ENCODE measurements at places on chromosomes 13 and 19.

- no peak for DNase-seq
Measured at GRCh38 chr13:110118106-110118505, 188.9 kb downstream of the COL4A1 start.

DNA sequence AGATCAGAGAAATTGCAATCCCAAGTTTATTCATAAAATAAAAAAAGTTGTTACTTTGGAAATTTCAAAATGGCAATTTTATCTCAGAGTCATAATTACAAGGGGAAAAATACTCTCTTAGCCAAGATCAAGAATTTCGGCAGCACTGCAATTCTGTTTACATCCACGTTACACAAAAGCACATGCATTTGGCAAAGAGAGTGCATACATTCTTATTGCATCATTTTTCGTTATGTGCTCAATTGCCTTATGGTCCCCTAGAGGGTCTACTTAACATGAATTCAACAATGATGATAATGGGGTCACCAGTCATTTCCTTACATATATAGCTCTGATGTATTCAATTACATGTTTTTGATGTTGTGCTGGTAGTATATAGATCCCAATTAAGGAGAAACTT, 498.0 kb downstream of the DIAPH3 start:
- no peak for DNase-seq

DNA sequence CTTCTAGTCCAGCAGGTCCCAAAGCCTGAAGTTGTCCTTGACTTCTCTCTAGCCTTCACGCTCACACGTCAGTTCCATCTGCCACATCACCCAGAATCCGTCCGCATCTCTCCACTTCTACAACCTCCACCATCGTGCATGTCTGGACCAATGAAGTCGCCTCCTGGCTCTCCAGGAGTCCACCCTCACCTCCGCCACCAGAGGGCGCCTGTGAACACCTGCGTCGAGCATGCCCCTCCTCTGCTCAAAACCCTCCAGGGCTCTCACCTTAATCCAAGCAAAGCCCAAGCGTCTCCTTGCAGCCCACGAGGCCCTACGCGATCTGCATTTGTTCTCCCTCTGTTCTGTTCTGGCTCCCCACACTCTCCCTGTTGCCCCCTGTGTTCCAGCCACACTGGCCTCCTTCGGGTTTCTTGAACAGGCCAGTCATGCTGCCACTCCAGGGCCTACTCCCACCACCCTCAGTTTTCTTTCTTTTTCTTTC, 3.7 kb downstream of the USHBP1 start:
- DNase-seq = peak; percentile 83

DNA sequence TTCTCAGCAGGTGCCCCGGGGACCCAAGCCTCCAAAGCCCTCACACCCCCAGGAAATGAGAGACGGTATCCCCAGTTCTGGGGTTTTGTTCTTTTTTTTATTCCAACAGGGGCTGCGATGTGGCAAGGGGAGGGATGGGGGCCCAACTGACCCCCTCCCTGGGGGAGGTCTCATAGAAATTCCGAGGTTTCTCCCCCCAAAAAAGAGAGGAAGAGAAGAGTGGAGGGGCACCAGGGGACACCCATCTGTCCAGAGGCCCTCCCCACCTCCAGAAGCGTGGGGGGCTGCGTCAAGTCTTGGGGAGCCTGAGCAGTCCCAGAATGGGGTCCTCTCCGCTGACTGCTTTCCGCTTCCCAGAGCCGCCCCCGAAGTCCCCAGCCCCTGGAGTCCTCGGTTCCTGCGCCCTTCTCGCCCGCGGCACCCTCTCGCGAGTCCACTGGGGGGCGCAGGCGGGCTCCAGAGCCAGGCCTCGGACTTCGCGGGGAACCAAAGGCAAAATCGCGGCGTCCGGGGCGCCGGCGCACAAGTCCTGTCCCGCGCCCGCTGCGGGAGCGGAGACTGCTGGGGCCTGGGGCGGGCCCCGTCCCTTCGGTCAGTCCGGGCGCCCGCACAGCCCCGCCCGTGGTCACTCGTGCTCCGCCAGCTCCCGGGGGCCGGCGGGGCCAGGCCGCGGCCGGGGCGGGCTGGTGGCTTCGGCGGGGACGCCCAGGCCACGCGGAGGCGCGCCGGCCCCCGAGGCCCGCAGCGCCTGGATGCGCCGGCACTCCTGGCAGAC, 4.4 kb upstream of the ATP1A3 start:
- peak; percentile 41 for DNase-seq

- DNase-seq = no peak
Measured at GRCh38 chr19:2308114-2308556, at the start of gene LINGO3. Gene LINGO3, minus strand, starts transcription at chr19:2308154. Its CDS starts 16,378 bp downstream, at chr19:2291776.

DNA sequence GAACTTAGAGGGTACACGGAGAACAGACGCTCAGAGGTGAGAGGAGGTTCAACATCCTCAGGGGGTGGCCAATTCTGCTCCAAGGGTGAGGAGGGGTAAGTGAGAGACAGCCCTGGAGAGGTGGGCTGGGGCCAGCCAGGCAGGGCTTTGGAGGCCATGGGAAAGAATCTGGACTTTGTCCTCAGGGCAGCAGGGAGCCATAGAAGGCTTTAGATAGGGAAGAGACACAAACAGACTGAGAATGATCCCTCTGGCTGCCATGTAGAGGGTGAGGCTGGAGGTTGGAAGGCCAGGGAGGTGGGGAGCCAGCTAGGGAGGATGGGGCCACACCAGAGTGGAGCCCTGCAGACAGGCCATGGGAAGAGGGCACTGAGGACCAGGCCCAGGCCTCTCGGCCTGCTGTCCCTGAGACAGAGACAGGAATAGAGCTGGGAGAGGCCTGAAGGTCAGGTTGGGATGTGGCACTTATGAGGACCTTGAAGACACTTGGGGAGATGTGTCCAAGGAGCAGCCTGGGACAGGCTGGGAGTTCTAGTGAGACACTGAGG, 29.2 kb upstream of the CCNP start:
- DNase-seq = no peak

DNA sequence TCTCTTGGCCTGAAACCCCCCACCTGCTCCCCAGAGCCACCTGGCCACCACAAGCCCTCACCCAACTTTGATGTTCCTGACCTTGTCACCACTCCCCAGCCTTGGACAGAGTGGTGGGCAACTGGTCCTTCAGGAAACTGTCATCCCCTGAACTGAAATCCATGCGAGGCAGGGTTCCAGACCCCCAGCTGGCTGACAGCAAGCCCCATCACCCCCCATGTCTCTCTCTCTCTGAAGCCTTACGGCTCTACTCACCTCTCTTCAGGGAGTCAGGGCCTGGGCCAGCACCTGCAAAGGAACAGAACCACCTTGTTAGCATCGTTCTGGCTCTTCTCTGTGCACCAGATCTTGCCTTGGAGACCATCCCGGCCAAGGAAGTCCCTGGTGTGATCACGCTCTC, 2.6 kb downstream of the LRFN1 start:
- no peak for DNase-seq

- no peak for DNase-seq
Measured at GRCh38 chr19:45784096-45784495, 1.8 kb upstream of the DMPK start.

- DNase-seq = no peak
Measured at GRCh38 chr19:35310331-35310730, 18.4 kb downstream of the MAG start.

DNA sequence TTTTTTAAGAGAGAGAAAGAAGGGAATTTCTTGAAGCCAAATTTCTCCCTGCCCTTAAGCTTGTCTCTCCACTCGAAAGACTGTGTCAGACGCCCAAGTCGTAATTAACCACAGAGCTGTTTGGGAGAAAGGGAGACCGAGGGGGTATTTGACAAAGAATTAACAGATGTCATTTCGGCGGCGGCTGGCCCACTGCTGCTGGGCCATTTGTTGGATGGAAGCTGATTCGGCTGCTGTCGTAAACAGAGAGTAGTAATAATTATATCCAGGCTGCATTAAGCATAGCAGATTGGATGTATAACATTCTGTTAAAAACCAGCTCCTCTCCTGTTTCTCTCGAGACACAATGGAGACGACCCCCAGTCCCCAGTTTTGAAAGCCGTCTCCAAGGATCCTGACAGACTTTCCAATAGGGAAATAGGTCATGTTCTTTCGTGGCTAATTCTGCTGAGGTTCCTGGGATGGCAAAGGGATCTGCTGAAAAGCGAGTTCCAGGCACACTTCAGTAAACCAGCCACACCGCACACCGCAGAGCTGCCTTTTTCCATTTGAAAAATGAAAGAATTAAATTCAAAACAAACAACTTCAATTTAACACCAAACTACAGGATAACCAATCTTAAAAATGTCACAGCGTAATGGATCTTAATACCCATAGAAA, 71.5 kb downstream of the KCTD15 start:
- DNase-seq = no peak

Data from GM06990 (cell line).